Activated T-cell treated with anti-CD3 and anti-CD28 coated beads, Interleukin-2, amount 50 U/mL, for 24 hours (primary cell): ENCODE measurements at places on chromosomes 13 and 19.
A peak's percentile ranks its signal among the peaks of the same experiment; 100 is the strongest.

DNA sequence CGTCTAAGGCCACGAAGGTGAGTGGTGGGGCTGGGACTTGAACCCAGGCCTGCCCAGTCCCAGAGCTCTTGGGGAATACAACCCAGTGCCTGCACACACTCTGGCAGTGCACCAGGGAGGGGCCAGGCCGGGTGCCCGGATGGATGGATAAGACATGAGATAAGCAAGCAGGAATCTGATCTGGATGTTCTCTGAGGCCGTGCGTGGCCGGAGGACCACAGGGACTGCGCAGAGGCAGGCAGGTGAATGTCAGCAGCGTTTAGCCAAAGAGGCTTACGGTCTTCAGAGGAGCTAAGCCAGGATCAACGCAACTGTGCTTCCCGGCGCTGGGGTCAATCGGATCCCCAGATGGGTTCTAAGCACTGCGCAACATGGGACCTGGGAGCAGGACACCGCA lies 1.5 kb downstream of the ZNF787 start:
- DNase-seq, result no peak

DNA sequence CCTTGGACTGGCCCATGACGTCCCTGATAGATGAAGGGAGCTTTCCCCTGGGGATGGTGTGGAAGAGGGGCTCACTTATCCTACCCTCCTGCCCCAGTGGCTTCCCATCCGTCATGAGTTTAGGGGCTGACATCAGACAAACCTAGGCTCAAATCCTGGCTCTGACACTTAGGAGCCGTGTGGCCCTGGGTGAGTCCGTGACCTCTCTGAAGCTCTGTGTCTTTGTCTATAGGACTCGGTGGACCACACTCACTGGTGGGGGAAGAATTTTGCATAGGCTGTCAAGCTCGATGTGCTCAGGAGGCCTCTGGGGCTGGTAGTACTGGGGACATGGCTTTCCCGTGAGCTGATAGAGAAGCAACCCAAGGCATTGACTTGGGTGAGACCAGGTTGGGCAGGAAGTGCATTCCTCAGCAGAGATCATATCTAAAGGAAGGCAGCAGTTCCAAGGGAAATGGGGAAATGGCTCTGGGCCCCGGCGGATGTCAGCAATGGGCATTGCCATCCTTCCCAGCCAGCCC lies 17.4 kb upstream of the AP1M2 start:
- DNase-seq, result peak; percentile 52

DNA sequence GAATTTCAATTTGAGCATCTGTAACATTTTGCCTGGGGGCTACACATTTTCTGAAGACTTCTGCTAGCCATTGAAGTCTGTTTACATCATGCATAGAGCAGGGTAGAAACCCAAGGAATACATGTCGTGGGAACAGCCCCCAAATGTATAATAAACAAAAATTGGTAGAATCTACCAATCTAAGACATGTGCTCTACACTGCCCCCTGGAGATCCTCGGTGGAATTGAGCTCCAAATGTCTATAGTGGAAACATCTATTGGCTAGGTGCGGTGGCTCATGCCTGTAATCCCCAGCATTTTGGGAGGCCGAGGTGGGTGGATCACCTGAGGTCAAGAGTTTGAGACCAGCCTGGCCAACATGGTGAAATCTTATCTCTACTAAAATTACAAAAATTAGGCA lies 57.3 kb downstream of the MBD3L2B start:
- DNase-seq, result peak; percentile 59

DNA sequence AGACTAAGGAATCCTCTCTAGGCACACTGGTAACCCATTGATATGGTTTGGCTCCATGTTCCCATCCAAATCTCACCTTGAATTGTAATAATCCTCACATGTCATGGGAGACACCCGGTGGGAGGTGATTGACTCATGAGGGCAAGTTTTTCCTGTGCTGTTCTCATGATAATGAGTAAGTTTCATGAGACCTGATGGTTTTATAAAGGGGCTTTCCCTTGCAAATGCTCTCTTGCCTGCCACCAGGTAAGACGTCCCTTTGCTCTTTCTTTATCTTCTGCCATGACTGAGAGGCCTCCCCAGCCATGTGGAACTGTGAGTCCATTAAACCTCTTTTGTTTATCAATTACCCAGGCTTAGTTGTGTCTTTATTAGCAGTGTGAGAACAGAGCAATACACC lies 81.4 kb upstream of the GPC6 start:
- no peak for DNase-seq

DNA sequence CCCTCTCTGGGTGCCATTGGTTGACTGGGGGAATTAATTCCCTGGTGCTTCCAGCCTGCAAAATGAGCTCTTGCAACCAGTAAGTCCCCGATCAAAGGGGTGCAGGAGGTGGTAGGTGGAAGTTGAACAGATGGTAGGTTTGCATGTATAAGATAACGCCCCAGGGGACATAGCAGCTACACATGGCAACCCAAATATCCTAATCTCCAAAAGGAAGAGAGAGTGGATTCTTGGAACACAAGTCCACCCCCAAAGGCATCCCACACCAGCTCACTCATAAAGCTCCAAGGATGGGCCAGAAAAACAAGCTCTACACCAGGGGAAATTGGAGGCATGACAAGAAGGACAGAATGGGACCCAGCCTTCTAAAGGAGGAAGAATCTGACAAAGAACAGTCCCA lies 4.8 kb downstream of the CD209 start:
- DNase-seq, result peak; percentile 15

GRCh38 chr19:31995546-31995945 lies 349.9 kb upstream of the ZNF507 start:
- DNase-seq, result no peak

DNA sequence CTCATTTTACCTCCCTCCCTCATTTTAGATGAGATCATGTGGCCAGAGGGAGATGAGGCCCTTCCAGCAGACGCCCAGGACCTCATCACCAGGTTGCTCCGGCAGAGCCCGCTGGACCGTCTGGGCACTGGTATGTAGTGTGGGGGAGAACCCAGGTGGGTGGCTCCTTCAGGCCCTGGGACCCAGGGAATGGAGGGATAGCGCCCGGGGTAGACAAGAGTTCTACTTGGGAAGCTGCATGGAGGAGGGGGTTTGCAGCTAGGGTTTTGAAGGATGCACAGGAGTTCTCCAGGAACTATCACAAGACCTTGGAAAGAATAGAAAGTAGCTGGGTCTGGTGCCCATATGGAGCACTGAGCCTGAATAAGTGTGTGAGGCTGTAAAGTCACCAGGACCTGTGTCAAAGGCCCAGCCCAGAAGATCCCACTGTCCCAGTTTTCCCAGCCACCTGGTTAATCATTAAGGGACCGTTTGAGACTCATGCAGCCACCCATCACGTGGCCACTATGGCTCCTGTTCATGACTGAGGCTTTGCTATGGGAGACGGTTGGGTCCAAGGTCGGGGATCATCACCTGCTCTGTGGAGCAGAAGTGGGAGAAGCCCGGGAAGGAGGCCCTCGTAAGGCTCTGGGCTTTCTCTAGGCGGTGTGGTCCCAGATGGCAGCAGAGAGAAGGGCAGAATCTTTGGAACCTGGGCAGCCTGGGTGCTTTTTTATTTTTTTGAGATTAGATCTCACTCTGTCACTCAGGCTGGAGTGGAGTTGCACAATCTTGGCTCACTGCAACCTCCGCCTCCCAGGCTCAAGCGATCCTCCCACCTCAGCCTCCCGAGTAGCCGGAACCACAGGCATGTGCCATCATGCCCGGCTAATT lies 17.0 kb upstream of the PIK3R2 start:
- DNase-seq, result no peak

- no peak for DNase-seq
Measured at GRCh38 chr13:110263888-110264287, 43.1 kb downstream of the COL4A1 start.

DNA sequence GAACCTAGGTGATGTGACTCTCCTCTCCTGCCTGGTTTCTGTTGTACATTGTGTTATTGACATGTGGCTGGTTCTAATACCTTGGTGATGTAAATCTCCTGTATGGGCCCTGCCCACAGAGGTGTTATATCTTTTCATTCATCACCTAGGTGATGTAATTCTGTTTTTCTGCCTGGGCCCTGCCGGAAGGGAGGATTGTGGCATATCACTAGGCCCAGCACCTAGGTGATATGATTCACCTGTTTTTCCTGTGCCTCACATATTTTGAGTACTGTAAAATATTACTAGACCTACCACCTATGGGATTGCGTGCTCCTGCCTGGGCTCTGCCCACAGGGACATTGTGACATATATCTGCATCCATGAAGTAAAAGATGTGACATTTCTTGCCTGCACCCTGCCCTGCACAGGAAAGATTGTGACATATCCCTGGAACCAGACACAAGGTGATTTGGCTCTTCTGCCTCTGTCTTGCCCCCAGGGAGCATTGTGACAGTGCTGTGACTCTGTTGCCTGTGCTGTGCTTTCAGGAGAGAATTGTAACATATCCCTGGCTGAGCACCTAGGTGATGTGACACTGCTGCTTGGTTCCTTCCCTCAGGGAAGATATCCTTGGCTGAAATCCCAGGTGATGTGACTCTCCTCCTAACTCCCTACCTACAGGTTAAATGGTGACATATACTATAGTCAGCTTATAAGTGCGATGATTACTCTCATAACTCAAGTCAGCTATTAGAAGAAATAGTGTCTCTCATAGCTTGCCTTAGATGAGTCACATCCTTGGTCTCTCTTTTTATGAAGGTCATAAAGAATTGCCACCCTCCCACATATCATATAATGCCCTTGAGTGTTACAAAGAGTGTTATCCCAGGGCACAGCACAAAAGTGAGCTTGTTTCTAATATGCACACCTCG lies 13.3 kb upstream of the ZNF681 start:
- no peak for DNase-seq

- no peak for DNase-seq
Measured at GRCh38 chr13:47723898-47724297, 277.2 kb downstream of the SUCLA2 start.

- no peak for DNase-seq
Measured at GRCh38 chr13:48645845-48646244, 7.9 kb upstream of the CYSLTR2 start.

DNA sequence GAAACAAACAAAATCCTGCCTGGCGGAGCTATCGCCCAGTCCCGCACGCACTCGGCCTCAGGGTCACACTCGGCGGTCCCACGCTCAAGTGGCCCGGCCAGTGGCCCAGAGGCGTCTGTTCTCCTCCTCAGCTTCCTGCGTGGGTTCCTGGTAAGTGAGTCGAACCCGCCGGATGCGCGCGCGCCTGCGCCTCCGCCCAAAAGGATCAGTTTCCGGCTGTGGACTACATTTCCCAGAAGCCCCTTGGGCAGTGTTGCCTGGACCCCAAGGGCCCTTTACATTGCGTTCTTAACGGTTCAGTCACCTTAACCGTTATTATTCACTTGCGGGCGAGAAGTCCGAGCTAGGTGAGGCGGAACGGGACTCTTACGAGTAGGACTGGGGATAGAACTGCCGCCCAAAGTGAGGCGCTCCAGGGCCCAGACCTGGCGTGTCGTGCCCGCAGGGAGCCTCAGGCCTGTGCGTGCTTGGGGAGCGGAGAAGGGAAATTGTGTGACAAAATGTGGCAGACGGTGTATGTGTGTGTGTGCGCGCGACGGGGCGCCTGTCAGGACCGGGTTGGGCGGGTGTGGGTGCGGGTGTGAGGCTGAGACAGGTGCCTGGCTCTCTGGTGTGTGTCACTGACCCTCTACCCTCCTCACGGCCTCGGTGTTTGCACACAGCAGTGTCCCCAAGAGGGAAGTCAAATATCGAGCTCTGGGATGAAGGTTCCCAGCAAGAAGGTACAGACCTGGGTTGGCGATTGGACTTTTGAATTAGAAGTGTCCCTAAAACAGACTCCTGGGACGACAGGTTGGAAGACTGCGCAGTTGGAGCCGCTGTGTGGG lies at the start of gene ZNF546:
ZNF546 (plus strand) TSS at position 250 of the 827 bp plus-strand sequence. CDS start 1,267 bp downstream, outside the sequence.
- peak; percentile 92 for DNase-seq

DNA sequence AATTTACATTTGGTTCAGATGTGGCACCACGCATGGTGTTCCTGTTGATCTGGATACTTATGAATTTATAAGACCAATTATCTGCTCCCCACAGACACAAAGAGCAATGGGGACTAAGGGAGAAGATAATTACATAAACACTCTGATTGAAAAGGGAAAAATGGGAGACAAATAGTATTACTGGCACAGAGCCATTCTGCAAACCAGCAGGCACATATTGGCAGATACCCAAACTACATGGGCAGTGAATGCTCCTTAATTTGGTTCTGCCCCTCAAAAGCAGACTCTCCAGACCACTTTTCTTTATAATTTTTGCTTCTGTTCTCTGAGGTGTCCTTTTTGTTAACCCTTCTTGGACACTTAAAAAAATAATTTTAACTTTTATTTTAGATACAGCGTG lies 1674.2 kb downstream of the PCDH9 start:
- no peak for DNase-seq

GRCh38 chr19:19071897-19072296 lies 8.1 kb downstream of the SLC25A42 start:
- DNase-seq, result no peak

- DNase-seq, result no peak
Measured at GRCh38 chr13:103539721-103540381, 473.6 kb upstream of the SLC10A2 start.
